ENCODE measurements at places on chromosomes 11 and 22.

GRCh38 chr11:36809303-36809702 lies 211.3 kb upstream of the RAG2 start:
- DNase-seq, result no peak

- DNase-seq, result no peak
Observed at GRCh38 chr11:72673943-72674828, at the start of gene PDE2A. PDE2A (minus strand) TSS chr11:72674422; CDS start chr11:72674207, 215 bp downstream.

GRCh38 chr11:63837027-63837688 lies 1.8 kb upstream of the MARK2 start:
- peak; percentile 73 for DNase-seq

- no peak for DNase-seq
Observed at GRCh38 chr11:106047631-106048030, 25.6 kb upstream of the MSANTD4 start.

- no peak for DNase-seq
Observed at GRCh38 chr11:12540913-12541582, 133.2 kb upstream of the TEAD1 start.

- no peak for DNase-seq
Observed at GRCh38 chr11:122642472-122642922, 13.0 kb upstream of the UBASH3B start.

GRCh38 chr11:21088930-21089329 lies 419.5 kb downstream of the NELL1 start:
- DNase-seq, result no peak

GRCh38 chr22:29302402-29302680 lies 4.1 kb upstream of the GAS2L1 start:
- no peak for DNase-seq

DNA sequence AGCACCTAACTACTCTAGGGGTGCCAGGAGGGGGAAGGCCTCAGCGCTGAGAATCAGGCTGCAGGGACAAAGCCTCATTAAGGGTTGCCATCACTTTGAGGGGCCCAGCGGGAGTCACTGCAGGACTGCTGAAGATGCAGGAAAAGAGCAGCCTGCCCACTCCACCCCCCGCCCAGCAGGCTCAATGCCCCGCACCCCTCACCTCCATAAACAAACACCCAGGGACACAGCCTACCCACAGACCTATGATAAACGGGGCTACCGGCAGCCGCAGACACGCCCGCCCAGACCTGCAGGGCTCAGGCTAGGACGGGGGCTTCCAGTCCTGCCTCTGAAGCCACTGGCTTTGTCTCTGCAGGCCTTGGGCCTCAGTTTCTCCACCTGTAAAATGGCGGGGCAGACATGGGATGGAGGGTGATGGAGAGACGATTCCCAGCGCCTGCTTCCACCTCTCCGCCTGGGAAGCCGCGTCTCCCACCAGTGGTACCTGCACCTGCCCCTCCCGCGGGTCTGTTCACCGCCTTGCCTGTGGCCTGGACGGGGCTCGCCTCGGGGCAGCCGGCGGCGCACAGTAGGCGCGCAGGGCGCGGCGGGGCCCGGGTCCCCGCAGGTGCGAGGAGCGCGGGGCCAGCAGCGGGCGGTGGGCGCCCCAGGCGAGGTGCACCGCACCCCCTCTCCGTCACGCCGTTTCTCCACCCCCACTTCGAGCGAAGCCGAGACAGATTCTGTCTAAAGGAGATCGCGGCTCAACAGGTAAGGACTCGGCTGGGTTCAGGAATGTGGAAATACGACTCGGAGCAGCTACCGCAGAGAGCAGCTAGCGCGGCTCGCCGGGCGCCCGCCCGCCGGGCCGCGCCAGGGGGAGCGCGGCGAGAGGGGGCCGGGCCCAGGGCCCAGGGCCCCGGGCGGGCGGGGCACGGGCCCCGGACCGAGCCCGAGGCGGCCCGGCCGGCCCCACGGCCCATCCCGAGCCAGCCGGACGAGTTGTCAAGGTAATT lies 1.5 kb downstream of the WNT7B start:
- no peak for DNase-seq

DNA sequence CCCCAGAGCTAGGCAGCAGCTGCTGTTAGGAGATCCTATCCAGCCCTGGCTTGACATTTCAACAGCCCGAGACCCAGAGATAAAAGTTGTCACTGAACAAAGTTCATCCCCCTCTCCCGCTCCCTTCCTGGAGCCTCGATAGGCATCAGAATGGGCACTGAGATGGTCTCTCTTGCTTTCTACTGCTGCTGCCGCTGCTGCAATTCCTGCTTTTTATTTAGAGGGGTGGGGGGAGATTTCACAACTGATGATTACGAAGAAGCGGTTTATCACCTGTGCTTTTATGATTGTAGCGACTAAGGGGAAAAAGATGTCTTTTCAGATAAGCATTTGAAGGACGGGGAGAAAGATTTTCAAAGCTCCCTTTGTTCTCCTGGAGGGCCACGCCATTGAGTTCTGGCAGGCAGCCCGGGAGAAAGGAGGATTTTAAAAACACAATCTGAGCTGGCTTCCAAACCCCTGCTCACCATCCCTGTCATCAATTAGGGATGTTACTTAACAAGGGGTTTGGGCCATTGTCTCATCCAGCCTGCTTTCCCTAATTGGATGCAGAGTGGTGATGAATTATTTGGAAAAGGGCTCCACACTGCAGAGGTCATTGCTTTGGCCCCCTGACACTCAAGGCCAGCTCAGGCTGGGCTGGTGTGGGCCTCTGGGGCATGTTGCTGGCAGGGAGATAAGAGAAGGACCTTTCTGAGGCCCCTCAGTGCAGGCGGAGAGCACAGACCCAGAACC lies 344.7 kb downstream of the BUD13 start:
- DNase-seq, result no peak

DNA sequence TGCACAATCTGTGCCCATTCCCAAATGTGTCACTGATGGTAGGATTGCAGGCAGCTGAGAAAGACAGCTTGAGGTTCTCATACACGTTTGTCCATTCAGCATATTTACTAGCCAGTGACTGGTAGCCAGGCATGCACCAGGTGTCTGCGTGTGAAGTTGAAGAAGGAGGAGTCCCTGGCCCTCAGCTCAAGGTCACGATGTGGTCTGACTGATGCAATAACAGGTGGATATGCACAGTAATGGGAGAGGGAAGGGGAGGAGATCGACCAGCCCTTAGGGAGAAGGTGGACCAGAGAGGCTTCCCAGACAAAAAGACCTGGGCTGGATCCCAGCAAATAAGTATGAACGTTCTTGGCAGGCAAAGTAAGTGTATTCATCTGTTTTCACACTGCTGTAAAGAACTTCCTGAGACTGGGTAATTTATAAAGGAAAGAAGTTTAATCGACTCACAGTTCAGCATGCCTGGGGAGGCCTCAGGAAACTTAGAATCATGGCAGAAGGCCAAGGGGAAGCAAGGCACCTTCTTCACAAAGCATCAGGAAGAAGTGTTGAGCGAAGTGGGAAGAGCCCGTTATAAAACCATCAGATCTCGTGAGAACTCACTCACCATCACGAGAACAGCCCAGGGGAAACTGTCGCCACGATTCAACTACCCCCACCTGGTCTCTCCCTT lies 96.0 kb downstream of the MN1 start:
- DNase-seq, result no peak

- DNase-seq, result peak; percentile 51
Observed at GRCh38 chr11:62602141-62603071, 741 bp upstream of the MTA2 start.

- no peak for DNase-seq
Observed at GRCh38 chr22:48192920-48193319, 1430.5 kb downstream of the TBC1D22A start.

- DNase-seq, result no peak
Observed at GRCh38 chr11:11574373-11575287, 47.2 kb downstream of the GALNT18 start.

GRCh38 chr11:77215106-77215505 lies 86.4 kb downstream of the GDPD4 start:
- DNase-seq, result no peak

DNA sequence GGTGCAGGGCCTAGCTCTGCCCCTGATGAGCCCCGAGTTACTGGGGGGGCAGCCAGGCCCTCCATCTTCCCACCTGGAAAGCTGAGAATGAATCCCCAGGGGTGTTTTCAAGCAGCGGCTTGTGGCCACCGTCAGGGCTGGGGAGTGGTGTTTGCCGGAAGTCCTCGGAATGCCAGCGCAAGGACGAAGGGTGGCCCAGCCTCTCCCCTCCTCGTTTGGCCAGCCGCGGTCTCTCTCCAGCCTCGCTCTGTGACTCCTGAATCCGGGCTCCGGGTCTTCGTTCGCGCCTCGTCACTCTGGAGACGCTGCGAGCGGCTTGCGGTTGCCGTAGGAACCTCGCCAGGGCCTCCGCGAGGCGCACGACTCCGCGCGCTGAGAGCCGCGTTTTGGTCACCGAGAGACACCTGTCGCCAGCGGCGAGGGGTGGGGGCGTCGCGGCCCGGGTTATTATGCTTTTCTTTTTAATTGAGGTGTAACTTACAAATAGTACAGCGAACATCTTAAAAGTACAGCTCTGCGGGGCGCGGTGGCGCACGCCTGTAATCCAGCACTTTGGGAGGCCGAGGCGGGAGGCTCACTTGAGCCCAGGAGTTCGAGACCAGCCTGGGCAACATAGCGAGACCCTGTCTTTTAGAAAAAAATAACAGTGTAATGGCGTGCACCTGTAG lies 6.3 kb upstream of the KDELR3 start:
- DNase-seq, result peak; percentile 55

GRCh38 chr11:104609311-104610085 lies 288.8 kb downstream of the CASP12 start:
- peak; percentile 36 for DNase-seq

DNA sequence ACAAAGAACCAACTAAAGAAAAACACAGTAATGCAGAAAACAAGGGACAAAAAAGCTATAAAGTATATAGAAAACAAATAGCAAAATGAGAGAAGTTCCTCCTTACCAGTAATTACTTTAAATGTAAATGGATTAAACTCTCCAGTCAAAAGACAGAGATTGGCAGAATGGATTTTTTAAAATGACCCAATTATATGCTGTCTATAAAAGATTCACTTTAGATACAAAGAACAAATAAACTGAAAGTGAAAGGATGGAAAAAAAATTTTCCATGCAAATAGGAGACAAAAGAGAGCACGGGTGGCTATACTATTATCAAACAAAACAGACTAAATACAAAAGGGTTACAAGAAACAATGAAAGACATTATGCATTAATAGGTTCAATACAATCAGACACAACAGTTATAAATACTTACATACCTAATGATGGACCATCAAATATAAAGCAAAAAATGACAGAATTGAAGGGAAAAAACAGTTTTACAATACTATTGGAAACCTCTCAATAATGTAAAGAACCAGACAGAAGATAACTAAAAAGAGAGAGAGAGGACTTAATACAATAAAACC lies 64.6 kb downstream of the NARS2 start:
- no peak for DNase-seq

DNA sequence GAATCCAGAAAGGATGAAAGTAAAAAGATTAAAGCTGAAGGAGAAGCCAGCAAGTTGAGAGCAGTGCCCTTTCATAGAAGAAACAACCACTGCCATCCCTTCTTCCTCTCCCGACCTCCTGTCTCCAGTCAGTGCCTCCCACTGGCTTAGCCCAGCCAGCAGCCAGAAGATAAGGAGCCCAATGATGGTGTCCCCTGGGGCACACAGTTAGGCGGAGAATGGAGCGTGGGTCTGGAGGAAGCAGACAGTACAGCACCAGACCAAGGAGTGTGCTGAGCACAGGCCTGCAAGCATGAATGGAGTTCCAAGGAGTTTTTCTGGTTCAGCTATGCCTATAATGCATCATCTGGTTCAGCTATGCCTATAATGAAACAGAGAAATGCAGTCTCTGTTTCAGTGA lies 54.3 kb upstream of the TNRC6B start:
- no peak for DNase-seq

DNA sequence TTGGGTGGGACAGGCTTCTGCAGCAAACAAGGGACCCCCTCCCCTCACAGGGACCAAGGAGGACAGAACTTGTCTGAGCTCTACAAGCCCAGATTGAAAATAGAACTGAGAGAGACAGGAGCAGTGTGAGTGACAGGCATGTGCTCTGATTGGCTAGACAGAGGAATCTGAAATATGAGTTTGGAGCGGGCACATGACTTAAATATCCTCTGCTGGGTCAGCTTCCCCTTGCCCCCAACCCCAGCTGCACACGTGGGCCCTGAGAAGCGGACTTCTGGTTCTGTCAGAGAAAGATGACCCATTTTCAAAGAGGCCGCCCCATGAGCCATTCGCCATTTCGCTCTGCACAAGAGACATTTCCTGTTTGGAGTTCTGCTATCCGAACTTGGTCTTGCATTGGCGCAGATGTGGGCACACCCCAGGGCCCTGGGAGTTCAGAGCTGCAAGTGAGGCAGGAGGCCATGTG lies 5.3 kb downstream of the TUBA8 start:
- DNase-seq, result no peak

DNA sequence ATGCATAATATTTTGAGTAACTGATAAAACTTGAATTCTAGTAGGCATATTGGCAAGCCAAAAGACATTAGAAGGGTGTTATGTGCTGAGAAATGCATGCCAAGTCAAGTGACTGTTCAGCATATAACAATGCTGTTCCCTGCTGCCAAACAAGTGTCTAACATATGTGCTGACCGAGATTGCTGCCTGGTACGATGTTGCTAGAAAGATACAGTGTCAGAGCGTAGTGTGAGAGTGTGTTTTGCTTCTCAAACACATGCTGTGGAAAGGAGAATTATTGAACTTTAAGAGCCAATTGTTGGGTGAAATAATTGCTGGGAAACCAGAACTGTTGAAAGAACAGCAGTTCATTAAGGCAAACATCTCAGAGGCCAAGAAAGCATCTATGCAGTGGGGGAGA lies 71.3 kb upstream of the GRIA4 start:
- DNase-seq, result no peak

DNA sequence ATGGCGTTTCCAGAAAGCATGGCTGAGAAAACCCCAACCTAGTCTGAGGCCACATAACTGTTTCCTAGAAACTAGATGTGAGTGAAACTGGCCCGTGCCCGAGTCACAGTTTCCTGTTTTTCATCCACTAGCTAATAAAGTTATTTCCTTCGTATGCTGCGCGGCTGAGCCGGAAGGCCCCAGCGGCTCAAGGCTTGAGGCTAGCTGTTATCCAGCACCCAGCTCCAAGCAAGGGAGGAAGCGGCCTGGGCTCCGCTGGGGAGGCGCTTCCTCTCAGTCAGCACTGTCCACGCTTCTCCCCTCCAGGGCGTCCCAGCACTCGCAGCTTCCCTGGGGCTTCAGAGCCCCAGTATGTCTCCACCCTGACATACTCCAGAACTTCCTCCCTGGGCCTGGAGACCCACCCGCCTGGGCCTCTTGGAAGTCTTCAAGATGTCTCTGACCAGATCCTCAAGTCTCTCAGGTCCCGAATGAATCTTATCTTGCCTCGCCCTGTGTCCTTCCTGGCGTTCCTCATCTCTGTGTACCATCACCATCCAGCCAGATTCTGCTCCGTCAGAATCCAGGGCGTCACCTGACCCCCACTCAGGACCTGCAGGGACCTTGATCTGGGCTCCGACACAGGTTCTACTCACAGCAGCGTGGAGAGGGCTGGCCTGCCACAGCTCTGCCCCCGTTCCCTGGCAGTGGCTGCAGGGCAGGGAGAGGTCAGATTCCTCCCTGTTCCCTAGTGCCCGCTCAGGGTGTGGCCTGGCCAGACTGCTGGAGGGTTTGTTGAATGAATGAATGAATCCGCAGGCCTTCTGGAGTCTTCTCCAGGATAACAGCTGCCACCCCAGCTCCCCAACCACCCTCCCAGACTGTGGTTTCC lies 81.9 kb downstream of the LRRC32 start:
- peak; percentile 60 for DNase-seq

- no peak for DNase-seq
Observed at GRCh38 chr11:35902961-35903360, 40.9 kb upstream of the LDLRAD3 start.

All from CD4-positive, alpha-beta T cell treated with Interferon alpha-2 for 1 hour (primary cell).